ENCODE measurements at places on chromosomes 13 and 19.

DNA sequence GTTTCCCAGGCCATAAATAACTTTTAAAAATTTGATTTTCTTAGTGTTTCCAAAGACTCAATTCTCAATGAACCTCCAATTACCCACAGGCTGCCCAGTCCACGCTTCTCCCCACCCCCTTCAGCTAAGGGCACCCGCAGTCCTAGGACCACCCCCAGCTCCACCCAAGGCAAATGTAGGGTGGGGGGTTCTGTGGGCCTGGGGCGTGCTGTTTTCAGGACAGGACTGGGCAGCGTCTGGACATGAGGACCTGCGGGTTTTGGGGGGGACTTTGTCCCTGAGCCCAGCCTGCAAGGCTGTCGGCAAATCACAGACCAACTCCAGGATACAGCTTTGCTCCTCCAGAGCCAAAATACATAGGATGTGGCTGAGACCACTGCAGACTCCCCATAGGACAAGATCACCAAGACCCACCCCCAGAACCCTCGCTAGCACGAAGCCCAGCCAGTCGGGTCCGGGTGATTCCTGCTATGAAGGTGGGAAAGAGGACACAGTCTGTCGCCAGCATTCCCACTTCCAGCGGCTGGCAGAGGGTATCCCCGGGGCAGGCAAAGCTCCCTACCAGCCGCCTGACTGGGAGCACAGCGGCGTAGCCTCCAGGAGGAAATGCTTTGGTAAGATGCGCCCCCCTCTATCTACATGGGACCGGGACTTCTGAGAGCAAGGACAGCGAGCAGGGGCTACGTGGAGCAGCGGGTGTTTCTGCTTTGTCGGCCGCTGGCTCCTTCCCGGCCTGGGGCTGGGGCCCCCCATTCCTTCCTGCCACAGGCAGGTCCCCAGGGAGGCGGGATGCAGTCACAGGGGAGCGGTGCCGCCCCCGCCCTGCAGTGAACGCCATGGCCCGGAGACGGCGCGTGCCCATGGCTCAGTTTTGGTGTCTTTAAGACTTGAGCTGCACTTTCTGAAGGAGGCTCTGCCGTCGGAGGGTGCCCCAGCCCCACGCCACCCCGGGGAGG is 1.6 kb upstream of the TIMM13 start:
- DNase-seq = peak; percentile 11
- H3K4me3 ChIP-seq = no peak overlapping the region
- H3K4me1 ChIP-seq = peaks cover 11% of the 10 kb centered on the region
- H3K36me3 ChIP-seq = no peaks in the 10 kb centered on the region

GRCh38 chr13:25069911-25070310 is 26.0 kb upstream of the PABPC3 start:
- DNase-seq = no peak
- H3K36me3 ChIP-seq = no peaks in the 10 kb centered on the region
- H3K27ac ChIP-seq = no peak overlapping the region
- no peaks in the 10 kb centered on the region for H3K4me1 ChIP-seq

DNA sequence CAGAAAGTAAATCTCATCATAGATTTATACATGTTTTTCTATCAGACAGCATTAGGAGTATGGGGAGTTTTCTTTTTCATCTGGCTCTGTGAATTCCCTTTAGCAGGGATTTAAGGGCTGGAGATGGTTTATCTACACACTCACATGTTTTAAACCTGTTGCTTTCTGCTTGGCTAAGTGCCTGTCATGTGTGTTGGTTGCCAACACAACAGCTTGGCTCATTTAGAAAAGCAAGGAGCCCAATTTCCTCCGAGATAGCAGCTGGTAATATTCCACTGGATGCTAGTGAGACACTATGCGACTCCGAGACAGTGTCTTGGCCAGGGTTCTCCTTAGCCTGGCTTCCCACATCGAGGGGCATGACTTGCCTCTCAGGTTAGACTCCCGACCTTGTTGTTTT is 83.3 kb downstream of the KLF5 start:
- H3K36me3 ChIP-seq = no peaks in the 10 kb centered on the region
- H3K4me1 ChIP-seq = peaks cover 4% of the 10 kb centered on the region
- no peaks in the 10 kb centered on the region for H3K27me3 ChIP-seq
- no peak overlapping the region for H3K27ac ChIP-seq
- DNase-seq = no peak

GRCh38 chr19:4393947-4394590 is 6.3 kb downstream of the SH3GL1 start:
- DNase-seq = no peak
- peaks cover 2% of the 10 kb centered on the region for H3K36me3 ChIP-seq
- H3K4me3 ChIP-seq = no peak overlapping the region
- H3K27ac ChIP-seq = no peak overlapping the region

GRCh38 chr13:39859898-39860297 is 204.4 kb downstream of the COG6 start:
- H3K36me3 ChIP-seq = no peaks in the 10 kb centered on the region
- DNase-seq = no peak
- no peak overlapping the region for H3K4me3 ChIP-seq
- no peaks in the 10 kb centered on the region for H3K27me3 ChIP-seq

- H3K36me3 ChIP-seq = no peaks in the 10 kb centered on the region
- no peak overlapping the region for H3K27ac ChIP-seq
- H3K27me3 ChIP-seq = no peaks in the 10 kb centered on the region
Observed at GRCh38 chr19:58170860-58171259, 12.0 kb upstream of the ZNF274 start.

- H3K4me1 ChIP-seq = no peaks in the 10 kb centered on the region
- H3K36me3 ChIP-seq = no peaks in the 10 kb centered on the region
- no peak overlapping the region for H3K27ac ChIP-seq
- no peaks in the 10 kb centered on the region for H3K27me3 ChIP-seq
Observed at GRCh38 chr19:54928299-54928698, 19.0 kb downstream of the NLRP7 start.

- DNase-seq = no peak
- H3K4me1 ChIP-seq = peaks cover 19% of the 10 kb centered on the region
- H3K4me3 ChIP-seq = no peak overlapping the region
- peak overlapping the region; percentile 40 for H3K27ac ChIP-seq
Observed at GRCh38 chr19:46351241-46352041, 4.6 kb downstream of the PPP5C start.

- no peak overlapping the region for H3K4me3 ChIP-seq
- no peaks in the 10 kb centered on the region for H3K27me3 ChIP-seq
- H3K27ac ChIP-seq = no peak overlapping the region
- H3K36me3 ChIP-seq = no peaks in the 10 kb centered on the region
- no peak for DNase-seq
Observed at GRCh38 chr13:28538932-28539331, 44.0 kb upstream of the FLT1 start.

DNA sequence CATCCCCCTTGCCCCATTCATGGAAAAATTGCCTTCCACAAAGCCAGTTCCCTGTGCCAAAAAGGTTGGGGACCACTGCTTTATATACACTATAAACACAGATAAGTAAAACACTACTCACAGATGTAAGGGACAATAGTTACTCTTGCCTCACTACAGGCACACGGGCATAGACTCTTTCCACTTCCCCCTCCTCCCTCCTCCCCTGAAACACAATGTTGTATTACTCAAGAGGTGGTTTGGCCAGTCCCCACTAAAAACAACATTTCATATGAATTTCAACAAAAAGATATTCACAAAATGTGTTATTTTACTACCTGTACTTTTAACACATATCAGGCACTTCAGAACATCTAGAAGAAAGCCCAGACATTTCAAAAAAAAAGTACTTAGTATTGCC is 45.1 kb downstream of the EPSTI1 start:
- no peaks in the 10 kb centered on the region for H3K4me1 ChIP-seq
- no peak overlapping the region for H3K27ac ChIP-seq
- H3K27me3 ChIP-seq = no peaks in the 10 kb centered on the region
- DNase-seq = no peak
- no peaks in the 10 kb centered on the region for H3K36me3 ChIP-seq

DNA sequence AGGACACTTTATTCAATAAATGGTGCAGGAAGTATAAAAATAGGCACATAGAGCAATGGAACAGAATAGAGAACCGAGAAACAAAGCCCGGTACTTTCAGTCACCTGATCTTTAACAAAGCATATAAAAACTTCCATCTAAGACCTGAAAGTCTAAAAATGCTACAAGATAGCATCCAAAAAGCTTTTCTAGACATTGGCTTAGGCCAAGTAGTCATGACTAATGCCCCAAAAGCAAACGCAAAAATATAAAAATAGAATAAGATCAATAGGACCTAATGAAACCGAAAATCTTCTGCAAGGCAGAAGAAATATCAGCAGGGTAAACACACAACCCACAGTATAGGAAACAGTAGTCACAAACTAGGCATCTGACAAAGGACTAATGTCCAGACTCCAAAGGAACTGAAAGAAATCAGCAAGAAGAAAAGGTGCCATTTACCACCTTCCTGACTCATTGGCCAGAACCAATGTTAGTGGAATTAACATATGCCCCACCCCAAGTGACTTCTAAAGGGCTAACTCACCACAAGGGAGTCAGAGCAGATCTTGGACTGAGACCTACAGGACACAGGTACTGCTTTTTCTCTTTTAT is 40.8 kb upstream of the CEACAM21 start:
- DNase-seq = no peak
- no peaks in the 10 kb centered on the region for H3K27me3 ChIP-seq
- no peak overlapping the region for H3K4me3 ChIP-seq
- H3K36me3 ChIP-seq = no peaks in the 10 kb centered on the region
- no peak overlapping the region for H3K27ac ChIP-seq

- DNase-seq = no peak
- H3K4me3 ChIP-seq = no peak overlapping the region
- H3K27me3 ChIP-seq = no peaks in the 10 kb centered on the region
- no peaks in the 10 kb centered on the region for H3K36me3 ChIP-seq
- no peak overlapping the region for H3K27ac ChIP-seq
Observed at GRCh38 chr19:16208847-16209665, 11.3 kb downstream of the AP1M1 start.

GRCh38 chr13:43915451-43915850 is 35.7 kb downstream of the LACC1 start:
- H3K27ac ChIP-seq = no peak overlapping the region
- no peaks in the 10 kb centered on the region for H3K36me3 ChIP-seq
- no peaks in the 10 kb centered on the region for H3K27me3 ChIP-seq
- H3K4me1 ChIP-seq = no peaks in the 10 kb centered on the region
- no peak for DNase-seq
- H3K4me3 ChIP-seq = no peak overlapping the region

DNA sequence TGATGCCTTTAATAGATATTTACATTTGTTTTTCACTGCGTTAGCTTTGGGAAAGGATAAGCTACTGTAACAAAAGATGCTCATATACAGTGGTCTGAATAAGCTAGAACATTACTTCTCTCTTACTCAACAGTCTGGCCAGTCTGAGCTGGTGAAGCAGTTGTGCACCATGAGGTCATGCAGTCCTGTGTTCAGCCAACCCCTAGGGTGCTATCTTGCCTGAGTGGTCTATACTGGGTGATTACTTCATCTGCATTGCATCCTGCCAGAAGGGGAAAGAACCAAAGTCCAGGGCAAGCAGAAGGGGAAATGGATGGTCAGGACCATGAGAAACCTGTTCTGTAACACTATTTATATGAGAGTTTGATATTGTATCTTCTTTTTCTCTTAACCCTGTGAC is 31.5 kb downstream of the ERCC5 start:
- no peak for DNase-seq
- no peaks in the 10 kb centered on the region for H3K27me3 ChIP-seq
- H3K4me1 ChIP-seq = no peaks in the 10 kb centered on the region
- H3K36me3 ChIP-seq = no peaks in the 10 kb centered on the region

DNA sequence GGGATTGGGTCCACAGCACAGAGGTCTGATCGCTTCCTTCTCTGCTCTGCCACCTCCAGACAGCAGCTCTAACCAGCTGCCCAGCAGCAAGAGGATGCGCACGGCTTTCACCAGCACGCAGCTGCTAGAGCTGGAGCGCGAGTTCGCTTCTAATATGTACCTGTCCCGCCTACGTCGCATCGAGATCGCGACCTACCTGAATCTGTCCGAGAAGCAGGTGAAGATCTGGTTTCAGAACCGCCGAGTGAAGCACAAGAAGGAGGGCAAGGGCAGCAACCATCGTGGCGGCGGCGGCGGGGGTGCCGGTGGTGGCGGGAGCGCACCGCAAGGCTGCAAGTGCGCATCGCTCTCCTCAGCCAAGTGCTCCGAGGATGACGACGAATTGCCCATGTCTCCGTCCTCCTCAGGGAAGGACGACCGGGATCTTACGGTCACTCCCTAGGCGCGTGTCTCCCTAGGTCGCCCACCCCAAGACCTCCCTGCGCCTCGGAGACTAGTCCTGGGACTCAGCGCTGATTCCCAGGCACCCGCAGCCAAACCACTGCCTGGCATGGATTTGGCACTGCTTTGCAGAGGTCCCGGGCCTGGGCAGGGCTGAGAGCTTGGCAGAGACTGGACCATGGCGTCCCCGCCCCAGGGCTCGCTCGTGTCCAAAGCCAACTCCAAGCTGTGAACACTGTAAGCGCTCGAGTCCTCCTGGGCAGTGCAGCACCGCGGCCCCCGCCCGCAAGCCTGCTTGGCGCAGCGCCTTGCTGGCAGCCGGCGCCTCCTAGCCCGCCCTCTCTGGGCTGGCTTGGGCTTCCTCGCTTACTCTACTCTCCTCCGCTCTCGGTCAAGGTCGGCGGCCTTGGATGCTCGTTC is 1.5 kb downstream of the GSX1 start:
- no peaks in the 10 kb centered on the region for H3K36me3 ChIP-seq
- H3K27ac ChIP-seq = no peak overlapping the region
- H3K4me3 ChIP-seq = no peak overlapping the region
- no peaks in the 10 kb centered on the region for H3K4me1 ChIP-seq

DNA sequence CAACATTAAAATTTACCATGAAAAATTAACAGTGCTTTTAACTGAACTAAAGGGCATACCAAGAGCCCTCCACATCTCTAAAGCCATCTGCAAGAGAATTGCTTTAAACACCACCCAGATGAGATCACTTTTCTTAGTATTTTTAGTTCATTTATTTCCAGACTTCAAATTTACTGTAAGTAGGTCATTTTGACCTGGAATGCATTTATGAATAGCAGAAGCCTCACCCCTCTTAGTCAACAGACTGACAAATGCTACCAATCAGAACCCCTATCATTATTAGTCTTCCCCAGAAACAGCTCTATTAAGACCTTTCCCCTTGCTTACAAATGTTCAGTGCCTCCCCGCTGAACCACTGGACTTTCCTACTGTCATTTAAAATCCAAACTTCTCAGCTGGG is 27.3 kb downstream of the RUBCNL start:
- H3K36me3 ChIP-seq = no peaks in the 10 kb centered on the region
- no peak for DNase-seq
- no peaks in the 10 kb centered on the region for H3K4me1 ChIP-seq
- no peak overlapping the region for H3K27ac ChIP-seq
- no peaks in the 10 kb centered on the region for H3K27me3 ChIP-seq
